ENCODE measurements at places on chromosomes 6 and 20.
A peak's percentile ranks its signal among the peaks of the same experiment; 100 is the strongest.

DNA sequence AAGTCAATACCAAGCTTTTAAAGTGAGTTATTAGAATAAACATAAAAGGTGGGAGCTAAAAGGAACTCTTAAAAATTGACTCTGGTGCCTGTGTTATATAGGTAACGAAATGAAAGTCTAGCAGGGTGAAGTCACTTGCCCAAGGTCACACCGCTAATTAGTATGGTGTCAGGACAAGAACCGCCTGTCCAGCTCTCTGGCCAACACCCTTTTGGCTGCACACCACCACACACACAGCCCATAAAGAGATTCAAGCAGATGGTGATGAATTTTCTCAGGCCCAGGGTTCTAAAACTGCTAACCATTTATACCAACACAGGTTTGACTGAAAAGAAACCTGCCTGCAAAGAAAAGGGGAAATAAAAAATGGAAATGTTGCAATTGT is 20.2 kb downstream of the GFOD1 start:
- DNase-seq = no peak

- DNase-seq = no peak
Measured at GRCh38 chr6:157150076-157150475, 173.2 kb downstream of the TMEM242 start.

- DNase-seq = peak; percentile 61
Measured at GRCh38 chr20:56414842-56415765, 3.0 kb downstream of the CASS4 start.

GRCh38 chr6:12423832-12424231 is 133.7 kb downstream of the EDN1 start:
- no peak for DNase-seq

GRCh38 chr6:13648850-13649249 is 33.7 kb downstream of the NOL7 start:
- DNase-seq = no peak

GRCh38 chr6:122825163-122825562 is 36.1 kb downstream of the SMPDL3A start:
- no peak for DNase-seq

- no peak for DNase-seq
Measured at GRCh38 chr6:139927742-139928305, 553.4 kb upstream of the CITED2 start.

DNA sequence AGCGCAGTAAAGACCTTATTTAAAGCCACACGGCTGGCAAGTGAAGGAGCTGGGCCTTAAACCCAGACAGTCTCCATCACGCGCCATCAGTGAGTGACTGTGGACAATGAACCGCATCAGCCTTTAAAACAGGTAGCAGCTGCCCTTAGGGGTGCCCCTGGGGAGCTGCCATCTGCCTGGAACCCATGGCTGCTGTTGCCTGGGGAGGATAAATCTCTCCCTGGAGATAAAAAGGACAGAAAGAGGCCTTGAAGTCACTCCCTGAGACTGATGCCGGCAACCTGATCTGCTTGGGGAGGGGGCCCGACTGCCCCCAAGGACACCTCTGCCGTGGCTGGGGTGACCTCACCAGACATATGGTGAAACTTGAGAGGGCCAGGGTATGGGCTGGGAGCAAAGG is 73.5 kb downstream of the PREX1 start:
- DNase-seq = no peak

DNA sequence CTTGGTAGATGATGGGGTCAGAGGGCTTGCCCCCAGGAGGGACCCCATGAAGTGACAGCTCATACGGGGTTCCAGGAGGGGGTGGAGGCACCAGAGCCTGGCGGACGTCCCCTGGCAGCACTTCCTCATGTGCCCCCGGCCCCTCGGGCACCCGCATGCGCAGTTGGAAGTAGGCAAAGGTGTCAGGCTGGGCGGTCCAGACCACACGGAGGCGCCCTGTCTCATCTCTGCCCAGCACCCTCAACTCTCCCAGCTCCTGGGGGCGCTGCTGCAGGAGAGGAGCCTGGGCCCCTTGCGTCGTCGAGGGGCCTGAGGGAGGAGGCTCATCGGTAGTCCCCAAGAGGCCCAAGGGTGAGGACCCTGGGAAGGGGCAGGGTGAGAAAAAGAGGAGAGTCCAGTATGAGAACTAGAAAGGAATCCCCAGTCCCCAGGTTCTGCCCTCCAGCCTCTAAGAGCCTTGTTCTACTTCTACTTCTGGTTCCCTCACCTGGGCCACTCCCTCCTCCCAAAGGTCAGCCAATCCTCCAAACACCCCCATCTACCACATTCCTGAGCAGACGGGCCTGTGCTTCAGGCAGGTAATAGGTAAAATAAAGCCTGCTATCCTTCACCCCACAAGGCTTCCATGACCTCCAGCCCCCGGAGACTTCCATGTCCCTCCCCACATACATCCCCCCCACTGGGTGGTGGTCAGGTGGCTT is 23.2 kb downstream of the TNXB start:
- DNase-seq = no peak

DNA sequence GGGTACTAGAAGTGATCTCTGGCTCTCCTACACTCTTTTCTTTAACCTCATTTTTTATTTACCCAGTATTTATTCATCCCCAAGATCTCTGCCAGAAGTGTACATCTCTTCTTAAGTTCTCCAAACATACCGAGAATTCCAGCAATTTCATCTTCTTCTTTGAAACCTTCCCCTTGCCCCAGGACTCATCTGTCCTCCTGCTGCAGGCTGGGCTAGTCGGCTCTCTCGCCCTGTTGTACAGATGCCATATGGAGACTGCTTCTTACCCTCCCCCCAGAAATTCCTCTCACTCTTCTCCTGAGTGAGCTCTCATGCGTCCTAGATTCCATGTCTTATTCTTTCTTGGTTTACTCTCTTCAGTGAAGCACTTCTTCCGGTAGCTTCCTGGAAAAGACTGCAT is 21.9 kb upstream of the PNRC1 start:
- no peak for DNase-seq

DNA sequence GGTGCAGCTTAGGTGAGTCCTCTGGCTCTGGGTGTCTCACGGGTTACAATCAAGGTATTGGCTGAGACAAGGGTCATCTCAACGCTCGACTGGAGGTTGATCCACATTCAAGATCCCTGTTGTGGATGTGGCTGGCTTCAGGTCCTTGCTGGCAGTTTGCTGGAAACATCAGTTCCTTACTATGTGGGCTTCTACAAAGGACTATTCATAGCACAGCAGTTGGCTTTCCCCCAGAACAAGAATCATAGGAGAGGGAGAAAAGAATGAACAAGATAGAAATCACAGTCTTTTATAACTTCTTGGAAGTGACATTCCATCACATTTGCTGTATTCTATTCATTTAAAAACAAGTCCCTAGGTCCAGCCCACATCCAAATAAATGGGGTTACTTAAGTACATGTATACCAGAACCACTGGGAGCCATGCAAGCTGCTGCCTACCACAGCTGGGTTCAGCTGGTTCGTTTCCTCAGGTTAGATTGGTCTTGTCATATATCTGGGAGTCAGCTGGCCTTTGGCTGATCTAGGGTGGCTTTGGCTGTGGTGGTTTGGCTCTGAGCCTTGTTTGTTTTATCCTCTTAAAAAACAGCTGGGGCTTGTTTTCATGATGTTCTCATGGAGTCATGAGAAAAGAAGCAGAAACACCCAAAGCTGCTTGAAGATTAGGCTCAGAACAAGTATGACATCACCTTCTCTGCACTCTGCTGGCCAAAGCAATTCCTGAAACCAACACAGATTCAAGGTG is 433.2 kb upstream of the SPTLC3 start:
- DNase-seq = no peak

DNA sequence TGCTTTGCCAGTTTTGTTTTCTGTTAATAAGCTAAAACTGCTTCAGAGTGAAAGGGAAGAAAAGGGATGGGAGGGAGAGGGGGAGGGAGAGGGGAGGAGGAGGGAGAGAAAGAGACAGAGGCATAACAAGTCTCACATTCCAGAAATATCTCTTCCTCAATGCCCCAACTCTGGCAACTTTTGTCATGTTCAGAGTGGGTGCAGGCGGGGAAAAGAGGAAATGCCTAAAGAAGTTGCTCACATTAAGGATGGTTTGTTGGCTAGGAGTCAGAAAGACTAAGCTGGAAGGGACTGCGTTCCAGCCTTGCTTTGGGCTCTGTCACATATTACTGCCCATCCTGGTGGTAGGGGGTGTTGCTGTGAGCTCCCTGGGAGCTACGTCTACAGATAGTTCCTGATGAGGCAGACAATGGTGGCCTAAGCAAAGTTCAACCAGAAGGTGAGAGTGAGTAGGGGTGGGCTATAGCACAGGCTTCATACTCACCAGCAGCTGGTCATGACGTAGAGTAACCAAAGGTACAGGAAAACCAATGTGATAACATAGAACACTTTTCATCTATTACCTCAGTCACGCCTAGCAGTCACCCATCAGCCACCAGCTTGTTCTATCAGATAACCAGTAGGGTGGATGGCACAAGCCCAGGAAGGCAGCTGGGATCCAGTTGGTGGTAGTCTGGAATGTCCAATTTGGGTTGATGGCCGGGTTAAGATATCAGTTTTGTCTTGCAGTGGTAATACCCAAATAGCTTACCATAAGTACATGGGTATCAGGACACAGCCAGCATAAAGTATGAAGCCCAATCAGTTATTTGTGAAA is 2.1 kb downstream of the TSPYL4 start:
- no peak for DNase-seq

DNA sequence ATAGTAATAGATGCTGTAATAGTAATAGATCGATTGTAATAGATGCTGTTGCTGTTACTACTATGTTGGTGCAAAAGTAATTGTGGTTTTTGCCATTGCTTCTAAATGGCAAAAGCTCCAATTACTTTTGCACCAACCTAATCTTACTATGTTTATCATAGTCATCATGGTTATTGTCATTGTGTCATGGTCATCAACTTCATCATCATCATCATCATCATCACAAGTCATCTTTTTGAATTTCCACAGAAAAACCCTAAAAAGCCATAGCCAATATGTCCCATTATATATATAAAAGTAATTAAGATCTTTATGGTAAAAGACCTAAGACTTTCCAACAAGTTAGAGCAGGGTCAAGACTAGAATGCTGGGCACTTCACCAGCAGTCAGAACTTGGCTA is 435.1 kb upstream of the MARCKS start:
- no peak for DNase-seq

- DNase-seq = no peak
Measured at GRCh38 chr6:122845464-122845863, 56.4 kb downstream of the SMPDL3A start.

- DNase-seq = no peak
Measured at GRCh38 chr6:43843097-43843645, 73.2 kb downstream of the VEGFA start.

GRCh38 chr6:5084781-5085647 is at the start of gene PPP1R3G:
PPP1R3G (plus strand) TSS chr6:5085341; CDS start chr6:5085486, 145 bp downstream.
- no peak for DNase-seq

DNA sequence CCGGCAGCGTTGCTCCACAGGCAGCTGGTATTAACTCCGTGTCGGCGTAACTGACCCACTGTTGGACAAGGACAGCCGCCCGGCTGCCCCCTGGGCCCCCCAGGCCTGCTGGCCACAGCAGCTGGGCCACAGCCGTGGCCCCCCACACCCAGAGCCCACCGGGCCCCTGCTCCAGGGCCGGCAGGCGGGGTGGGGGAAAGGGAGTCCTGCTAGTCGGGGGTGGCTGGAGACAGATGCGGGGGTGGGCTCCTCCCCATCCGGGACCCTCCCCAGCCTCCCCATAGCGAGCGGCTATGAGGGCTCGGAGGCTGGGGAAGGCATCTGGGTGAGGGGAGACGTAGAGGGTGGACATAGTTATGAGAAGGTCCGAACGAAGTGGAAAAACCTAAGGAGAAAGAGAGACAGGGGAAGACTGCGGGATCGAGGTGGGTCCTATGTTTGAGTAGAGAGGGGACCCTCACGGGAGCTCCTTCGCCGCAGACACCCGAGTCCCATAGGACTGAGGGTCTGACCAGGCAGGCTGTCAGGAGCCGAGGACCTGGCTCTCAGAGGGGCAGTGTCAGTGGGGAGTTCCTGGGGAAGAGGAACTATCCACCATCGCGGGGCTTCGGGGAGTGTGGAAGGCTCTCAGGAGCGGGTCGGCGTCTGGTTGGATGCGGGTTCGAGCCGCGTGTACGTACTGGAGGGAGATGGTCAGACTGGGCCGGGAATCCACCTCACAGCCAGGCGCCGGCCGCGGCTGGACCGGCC is 511 bp downstream of the VARS1 start:
- no peak for DNase-seq

DNA sequence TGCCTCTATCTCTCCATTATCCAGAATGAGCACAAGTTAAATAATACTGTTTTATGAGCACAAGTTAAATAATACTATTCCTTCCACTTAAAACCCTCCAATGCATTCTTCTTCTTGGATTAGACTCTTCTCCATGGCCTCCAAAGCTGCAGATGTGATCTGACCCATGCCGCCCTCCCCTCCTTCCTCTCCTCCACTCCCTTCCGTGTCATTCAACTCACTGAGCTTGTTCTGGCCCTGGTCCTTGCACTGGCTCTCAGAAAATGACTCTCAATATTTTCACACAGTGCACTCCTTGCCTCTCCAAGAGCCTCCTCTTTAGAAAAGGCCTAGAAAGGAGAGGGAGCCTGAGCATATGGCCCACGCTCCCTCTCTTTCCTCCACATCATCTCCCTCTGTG is 125.0 kb upstream of the CD93 start:
- no peak for DNase-seq

- DNase-seq = no peak
Measured at GRCh38 chr6:150992703-150993102, 127.2 kb downstream of the MTHFD1L start.

GRCh38 chr6:145814035-145814500 is 527 bp downstream of the FBXO30 start:
- DNase-seq = peak; percentile 18

- DNase-seq = no peak
Measured at GRCh38 chr6:41352907-41353306, 17.5 kb downstream of the NCR2 start.

- DNase-seq = no peak
Measured at GRCh38 chr6:47810885-47811284, 29.1 kb downstream of the OPN5 start.

GRCh38 chr6:118292558-118292957 is 255.5 kb upstream of the PLN start:
- no peak for DNase-seq

- no peak for DNase-seq
Measured at GRCh38 chr6:107152638-107153430, 37.5 kb upstream of the BEND3 start.

DNA sequence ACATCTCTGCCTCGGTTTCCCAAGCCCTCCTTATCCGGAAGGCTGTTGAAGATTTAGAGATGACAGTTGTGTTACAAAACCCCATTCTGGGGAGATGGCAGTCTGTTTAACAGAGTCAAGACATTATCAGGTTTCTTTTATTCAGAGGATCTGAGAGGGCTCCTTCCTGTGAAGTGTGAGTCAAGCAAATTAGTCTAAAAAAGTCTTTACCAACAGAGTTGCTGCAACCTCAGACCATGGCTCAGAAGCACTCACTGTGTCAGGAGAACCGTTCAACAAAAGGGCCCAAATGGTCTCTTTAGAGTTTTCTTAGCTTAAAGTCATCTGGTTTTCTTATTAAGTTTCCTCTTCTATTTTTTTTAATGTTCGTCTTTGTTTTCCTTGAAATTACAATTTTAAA is 717.8 kb downstream of the EPM2A start:
- no peak for DNase-seq

GRCh38 chr6:12371151-12371550 is 81.0 kb downstream of the EDN1 start:
- no peak for DNase-seq

All from CD4-positive, alpha-beta T cell treated with Interleukin-10 for 1 hour (primary cell).